ENCODE measurements at places on chromosomes 7 and 10.

DNA sequence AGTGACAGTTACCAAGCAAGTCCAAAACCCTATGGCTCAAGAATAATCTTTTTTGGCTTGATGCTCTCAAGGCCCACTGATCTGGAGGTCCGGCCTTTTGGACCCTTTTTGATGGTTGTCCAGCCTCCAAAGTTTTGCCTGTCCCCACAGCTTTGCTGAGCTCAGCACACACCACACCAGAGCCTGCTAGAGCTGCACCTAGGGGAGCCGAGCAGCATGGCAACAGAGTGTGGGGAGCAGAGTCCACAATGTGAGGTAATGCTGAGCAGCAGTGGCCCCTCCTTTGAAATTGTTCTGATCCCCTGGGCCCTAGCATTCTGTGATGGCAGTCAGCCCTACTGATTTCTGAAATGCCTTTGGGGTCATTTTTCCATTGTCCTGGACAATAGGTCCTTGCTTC, 9.3 kb downstream of the GIMAP7 start:
- no peak for DNase-seq

DNA sequence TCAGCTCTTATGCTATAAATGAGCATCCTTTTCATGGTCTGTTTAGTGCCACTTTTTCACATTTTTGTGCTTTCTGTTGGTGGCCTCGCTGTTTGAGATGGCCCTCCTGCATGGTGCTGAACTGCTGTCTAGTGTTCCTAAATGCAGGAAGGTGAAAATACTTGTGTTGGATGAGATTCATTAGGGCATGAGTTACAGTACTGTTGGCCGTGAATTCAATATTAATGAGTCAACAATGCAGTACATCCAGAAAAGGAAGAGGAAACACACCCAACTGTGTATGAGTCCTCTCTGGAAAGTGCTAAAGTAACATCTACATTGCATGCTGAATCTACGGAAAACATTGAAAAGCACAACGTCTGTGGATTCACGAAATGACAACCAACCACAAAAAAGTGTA, 124.0 kb downstream of the HERPUD2 start:
- DNase-seq, result no peak

- no peak for DNase-seq
These were observed 13.0 kb upstream of the BAMBI start for GRCh38 chr10:28664369-28664740.

GRCh38 chr10:58393317-58393716, 8.1 kb downstream of the TFAM start:
- no peak for DNase-seq

- no peak for DNase-seq
These were observed 106.3 kb downstream of the C7orf25 start for GRCh38 chr7:42805601-42806000.

DNA sequence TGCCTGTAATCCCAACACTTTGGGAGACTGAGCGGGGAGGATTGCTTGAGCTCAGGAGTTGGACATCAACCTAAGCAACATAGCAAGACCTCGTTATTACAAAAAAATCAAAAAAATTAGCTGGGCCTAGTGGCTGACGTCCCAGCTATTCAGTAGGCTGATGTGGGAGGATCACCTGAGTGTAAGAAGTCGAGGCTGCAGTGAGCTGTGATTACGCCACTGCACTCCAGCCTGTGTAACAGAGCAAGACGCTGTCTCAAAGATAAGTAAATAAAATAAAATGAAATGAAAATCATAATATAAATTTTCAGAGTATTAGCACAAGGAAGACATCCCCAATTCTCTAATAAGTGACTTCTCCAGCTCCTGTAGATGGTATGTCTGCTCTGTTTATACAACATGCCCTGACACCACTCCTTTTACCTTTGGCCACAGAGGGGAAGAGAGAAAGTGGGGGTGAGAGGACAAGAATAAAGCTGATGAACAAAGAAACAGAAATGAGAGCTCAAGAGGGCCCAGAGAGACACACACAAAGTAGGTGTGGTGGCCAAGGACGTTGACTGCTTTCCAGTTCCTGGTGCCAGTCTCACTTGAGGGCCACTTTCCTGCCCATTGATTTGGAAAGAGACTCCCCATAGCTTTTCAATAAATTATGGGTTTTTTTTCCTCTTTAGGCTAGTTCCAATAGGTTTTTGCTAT, 62.9 kb downstream of the PTTG1IP2 start:
- no peak for DNase-seq

DNA sequence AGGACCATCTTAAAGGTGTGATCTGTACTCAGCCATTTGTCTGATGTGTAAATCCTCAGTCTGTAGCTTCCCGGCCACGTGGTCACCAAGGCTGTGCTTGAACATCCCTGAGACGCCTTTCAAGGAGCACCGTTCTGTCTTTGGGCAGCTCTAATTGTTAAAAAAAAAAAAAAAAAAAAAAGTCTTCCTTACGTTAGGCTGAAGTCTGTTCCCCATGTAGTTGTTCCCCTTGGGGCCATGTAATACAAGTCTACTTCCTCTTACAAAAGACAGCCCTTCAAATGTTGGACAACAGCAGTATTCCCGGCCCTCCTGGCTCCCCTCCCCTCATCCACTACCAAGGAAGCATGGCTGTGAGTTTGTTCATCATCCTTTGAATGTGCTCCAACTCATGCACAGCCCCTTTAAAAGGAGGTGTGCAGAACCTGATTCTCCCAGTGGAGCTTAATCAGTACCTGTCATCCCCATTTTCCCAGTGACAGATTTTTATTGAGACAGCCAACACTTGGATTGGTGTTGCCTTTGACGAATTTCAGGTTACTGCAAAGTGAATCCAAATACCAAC, 392.2 kb upstream of the GALNT17 start:
- no peak for DNase-seq

DNA sequence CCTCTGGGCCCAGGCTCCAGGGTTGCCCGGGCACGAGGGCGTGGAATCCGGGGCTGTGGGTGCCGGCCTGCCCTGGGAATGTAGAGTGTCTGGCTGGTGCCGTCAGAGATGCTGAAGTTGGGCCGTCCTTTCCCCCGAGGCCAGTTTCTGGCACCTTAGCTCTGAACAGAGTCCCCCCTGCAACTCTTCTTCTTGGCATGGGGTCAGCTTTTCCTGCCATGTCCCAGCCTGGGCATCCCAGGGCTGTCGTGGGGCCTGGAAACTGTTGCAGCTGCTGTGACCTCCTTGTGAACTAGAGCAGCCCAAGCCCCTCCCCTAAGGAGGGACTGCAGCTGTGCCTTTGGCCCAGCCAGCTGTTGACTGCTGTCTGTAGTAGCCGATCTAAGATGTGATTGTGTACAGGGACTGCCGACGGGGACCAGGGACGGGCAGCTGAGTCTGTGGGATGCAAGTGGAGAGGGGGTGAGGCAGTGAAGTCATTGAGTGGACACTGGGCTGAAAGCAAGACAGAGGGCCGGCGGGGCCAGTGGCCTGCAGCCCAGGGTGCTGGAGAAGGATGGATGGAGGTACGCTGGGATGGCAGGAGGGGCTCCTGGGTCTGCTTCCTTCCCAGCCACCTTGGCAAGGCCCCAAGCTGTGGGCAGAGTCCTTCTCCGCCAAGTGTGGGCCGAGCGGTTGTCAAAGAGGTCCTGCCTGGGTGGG, 35.8 kb downstream of the GBX1 start:
- no peak for DNase-seq

- DNase-seq, result no peak
These were observed 107.3 kb downstream of the SMURF1 start for GRCh38 chr7:99036546-99037111.

DNA sequence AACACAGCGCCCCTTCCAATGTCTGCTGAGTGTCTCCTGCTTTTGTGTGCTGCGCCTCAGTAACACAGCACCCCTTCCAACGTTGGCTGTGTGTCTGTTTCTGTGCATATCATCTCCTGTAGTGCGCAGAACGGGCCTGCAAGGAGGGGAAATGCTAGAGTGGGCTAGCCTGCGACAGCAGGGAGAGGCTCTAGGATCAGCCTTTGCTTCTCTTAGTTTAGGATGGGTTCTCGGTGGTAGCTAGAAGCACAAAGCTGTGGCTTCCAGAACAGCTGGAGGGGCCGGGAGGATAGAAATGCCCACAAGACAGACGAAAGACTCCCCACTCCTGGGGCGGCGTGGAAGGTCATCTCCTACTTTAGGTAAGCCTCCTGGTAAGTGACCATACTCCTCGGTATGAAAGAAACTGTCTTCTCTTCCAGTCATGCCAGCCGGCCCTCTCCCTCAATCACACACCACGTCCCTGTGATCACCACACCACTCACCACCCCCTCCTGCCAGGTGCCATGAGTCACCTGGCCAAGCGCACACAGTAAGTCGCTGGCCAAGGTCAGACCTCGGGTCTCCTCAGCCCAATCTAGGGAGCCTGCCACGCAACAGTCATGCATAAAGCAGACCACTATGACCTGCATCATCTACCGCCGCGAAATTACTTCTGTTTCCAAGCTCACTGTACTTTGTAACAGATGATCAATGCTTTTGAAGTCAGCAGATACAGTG, 4.8 kb downstream of the PITRM1 start:
- no peak for DNase-seq

All from GM19239 (cell line).